ENCODE measurements at places on chromosomes 5 and 9.

DNA sequence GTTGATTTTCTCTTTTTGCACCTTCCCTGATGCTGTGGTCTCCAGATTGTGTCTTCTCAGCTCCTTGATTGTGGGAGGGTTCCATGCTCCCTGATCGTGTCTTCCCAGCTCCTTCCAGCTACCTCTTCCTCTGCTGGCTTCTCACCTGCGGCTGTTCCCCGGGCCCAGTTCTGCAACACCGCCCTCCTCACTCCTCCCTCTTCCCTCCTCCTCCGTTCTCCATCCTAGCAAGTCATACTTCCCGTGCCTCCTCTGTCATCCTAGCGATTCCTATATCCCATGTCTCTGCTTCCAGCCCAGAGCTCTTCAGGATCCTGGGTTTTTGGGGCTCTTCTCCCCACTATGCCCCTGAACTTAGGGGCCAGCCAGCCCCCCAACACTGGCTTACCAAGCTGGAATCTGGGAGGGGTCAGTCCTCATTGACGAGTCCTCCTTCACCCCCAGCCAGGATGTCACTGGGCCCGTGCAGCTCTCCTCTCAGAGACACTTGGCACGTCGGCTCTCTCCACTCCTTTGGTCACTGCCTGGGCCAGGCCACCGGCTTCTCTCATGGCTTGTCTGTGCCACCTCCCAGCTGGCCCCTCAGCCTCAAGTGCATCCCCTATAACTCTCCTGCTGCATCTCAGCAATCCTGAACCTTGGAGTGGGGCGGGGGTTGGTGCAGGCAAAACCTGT is 255.4 kb upstream of the MVB12B start:
- no peak for DNase-seq

- DNase-seq: no peak
Measured at GRCh38 chr9:36443581-36443980, 43.5 kb upstream of the RNF38 start.

- DNase-seq: no peak
Measured at GRCh38 chr9:9790216-9790872, 822.5 kb downstream of the PTPRD start.

GRCh38 chr5:179959641-179960040 is 51.9 kb upstream of the TBC1D9B start:
- DNase-seq: no peak

DNA sequence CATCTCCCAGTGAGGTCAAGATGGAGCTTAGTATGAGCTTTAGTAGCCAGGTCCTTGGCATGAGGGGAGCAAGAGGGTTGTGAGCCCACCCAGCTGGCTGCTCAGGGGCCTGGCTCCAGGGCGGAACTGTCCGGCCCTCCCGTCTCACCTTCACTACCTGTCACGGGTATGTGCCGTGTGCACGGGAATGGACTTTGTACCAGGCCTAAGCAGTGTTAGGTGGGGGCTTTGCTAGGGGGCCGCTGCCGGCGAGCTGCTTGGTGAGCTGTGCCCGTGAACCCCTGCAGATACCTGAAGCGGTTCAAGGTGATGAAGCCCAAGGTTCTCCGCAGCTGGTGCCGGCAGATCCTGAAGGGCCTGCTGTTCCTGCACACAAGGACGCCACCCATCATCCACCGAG is 46.7 kb downstream of the WNK2 start:
- DNase-seq: no peak

GRCh38 chr5:38330207-38330606 is 71.8 kb downstream of the EGFLAM start:
- no peak for DNase-seq
